Kidney epithelial cell (primary cell): ENCODE measurements at places on chromosomes 7 and 10. TPM values are rescaled to one million over a fixed set of nuclear protein-coding genes. Genes with fewer than 3 reads are reported as not detected.

The NKX1-2 gene
- not detected in 2 replicates for total RNA-seq

The EMX2 gene
- 4.1 and 6.1 TPM in 2 replicates for total RNA-seq

The SPDYE1 gene
- not detected in 2 replicates for total RNA-seq

The PNLIPRP2 gene
- total RNA-seq, result not detected in 2 replicates

The SLC26A3 gene
- total RNA-seq, result not detected in 2 replicates

The TSPAN33 gene
- 18.0 and 22.2 TPM in 2 replicates for total RNA-seq

The CYP26C1 gene
- 0.17 and 0.41 TPM in 2 replicates for total RNA-seq

The CTAGE4 gene
- 4.2 and 4.3 TPM in 2 replicates for total RNA-seq

The PPIF gene
- total RNA-seq, result 71.7 and 80.6 TPM in 2 replicates

The MUC3A gene
- total RNA-seq, result 0.17 and 0.34 TPM in 2 replicates

The VGF gene
- 17.5 and 17.8 TPM in 2 replicates for total RNA-seq

The SPDYE8 gene
- not detected in 2 replicates for total RNA-seq

The CRHR2 gene
- not detected in 2 replicates for total RNA-seq

DNA sequence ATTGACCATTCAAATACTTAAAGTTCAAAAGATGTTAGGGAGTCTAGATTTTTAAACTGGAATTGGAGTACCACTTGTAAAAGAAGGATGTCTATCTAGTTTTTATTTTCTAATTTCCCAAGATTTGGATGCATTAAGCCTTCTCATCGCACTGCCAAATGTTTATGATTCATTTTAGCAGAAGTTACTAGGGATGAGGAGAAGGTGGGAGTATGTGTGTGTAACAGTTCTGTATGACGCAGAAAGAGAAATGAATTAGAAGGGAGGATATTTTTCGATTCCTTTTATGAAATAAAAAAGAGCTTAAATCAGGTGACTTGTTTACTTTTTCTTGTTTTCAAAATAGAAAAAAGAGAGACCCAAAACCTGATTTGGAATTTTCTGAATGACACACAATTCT, 6.8 kb upstream of the SLK start:
- no peak for DNase-seq

- DNase-seq, result no peak
Observed at GRCh38 chr7:142372727-142373126, 114.9 kb upstream of the PRSS58 start.

DNA sequence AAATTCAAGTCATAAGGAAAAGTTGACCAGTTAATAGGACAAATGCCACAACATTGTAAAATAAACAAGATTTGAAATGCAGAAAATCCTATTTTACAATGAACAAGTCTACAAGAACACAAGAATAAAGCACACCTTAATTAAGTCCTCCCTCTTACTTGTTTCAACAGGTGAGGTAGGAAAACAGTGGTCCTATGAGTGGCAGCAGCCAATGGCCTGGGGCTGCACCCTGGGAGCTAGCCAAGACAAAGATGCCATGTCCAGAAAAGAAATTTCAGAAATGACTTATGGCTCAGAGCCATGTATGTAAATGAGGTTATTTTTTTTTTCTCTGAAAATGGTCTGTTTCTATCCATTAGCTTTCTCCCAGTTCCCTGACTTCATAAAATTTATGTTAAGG, 14.3 kb downstream of the KLLN start:
- no peak for DNase-seq

GRCh38 chr7:128115336-128115820, 84.1 kb upstream of the LRRC4 start:
- no peak for DNase-seq

DNA sequence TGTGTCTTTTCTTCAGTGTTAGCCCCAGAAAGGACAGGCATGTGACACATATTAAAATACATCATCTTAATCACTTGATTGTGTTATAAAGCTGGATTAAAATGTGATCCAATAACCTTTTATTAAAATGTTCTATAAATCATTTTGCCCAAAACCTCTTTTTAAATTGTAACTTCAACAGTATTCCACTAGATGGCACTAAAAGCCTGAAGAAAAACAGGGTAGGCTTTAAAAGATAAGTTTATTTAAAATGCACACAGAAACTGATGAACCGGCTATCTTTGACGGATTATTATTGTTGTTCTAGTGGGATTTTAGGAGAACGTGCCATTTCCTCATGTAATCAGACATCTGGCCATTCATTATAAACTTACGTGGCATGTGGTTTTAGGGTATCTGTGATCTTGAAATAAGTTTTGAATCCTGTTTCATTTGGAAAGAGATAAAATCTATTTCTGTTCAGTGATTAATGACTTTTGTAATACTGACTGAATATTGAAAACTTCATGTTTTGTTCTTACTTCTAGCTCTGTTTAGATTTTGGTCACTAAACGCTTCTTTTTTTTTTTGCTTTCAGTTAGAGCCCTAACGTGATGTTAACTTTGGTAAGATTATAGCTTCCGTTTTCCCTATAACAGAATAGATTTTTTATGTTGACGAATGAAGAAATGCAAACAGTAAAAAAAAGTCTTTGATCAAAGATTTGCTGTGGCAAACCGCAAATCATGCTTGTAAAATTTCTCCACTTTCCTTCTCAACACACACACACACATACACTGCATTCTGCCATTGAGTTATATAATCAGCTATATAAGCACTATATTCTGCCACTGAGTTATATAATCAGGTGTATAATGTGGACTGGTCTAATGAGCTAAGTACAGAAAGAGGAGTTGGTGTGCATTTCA, 13.6 kb downstream of the VPS50 start:
- no peak for DNase-seq

DNA sequence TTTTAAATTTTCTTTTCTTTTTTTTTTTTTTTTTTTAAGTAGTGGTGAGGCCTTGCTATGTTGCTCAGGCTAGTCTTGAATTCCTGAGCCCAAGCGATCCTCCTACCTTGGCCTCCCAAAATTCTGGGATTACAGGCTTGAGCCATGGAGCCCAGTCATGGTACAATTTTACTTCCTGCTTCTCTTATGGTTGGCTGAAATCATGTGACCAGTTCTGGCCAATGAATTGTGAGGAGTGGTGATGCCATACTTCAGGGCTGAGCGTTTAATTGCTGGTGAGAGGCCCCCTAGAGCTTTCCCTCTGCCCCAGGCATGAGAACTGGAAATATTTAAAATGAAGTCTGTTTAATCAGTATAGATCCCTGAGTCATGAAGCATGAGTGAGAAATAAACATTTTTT, 22.2 kb upstream of the BAIAP2L1 start:
- DNase-seq, result no peak

DNA sequence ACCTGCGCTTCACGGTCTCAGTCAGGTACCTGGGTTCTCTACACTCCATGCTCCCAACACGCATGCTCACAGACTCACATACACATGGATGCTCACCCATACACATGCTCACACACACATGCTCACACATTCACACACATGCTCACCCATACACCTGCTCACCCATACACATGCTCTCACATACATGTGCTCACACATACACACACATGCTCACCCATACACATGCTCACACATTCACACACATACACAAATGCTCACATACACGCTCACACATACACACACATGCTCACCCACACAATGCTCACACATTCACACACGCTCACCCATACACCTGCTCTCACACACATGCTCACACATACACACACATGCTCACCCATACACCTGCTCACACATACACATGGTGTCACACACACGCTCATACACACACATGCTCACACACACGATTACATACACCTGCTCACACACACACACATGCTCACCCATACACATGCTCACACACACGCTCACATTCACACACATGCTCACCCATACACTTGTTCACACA, 119.9 kb downstream of the PAXIP1 start:
- DNase-seq, result no peak

DNA sequence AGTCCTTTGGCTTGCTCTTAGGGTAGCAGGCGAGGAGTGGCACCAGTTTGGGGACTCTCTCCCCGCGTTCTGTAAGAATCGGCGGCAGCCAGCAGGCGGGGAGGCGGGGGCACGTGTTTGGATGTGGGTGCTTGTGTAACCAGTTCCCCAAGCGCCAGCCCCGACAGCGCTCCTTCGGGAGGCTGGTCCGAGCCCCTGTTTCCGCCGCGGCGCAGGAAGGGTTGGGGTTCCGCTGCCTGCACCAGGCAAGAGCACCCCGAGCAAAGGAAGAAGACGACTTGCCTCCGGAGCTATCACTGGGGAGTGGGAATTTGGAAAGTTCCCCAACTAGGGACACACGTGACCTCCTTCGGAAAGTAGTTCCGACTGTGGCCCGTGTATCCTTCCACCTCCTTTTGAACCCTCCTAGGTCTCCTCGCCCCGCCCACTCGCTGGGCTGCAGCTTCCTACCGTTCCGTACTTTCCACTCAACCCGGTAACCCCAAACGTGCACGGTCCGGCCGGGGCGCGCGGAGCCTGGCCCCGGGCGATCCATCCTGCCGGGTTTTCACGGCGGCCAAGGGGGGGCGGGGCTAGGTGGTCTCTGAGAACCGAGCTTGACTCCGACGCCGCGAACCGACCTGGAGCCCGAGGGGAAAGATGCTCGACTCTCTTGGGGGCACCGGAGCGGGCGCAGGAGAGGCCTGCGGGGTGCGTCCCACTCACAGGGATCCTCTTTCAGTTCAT, 1.2 kb downstream of the KLLN start:
- DNase-seq, result peak; percentile 72

- no peak for DNase-seq
Observed at GRCh38 chr10:121071901-121072300, 220.7 kb downstream of the WDR11 start.

- no peak for DNase-seq
Observed at GRCh38 chr7:31767686-31768358, 80.8 kb downstream of the PPP1R17 start.

- DNase-seq, result no peak
Observed at GRCh38 chr10:114723361-114723760, 65.3 kb upstream of the ABLIM1 start.

- DNase-seq, result no peak
Observed at GRCh38 chr10:106711313-106711906, 453.1 kb downstream of the SORCS1 start.

DNA sequence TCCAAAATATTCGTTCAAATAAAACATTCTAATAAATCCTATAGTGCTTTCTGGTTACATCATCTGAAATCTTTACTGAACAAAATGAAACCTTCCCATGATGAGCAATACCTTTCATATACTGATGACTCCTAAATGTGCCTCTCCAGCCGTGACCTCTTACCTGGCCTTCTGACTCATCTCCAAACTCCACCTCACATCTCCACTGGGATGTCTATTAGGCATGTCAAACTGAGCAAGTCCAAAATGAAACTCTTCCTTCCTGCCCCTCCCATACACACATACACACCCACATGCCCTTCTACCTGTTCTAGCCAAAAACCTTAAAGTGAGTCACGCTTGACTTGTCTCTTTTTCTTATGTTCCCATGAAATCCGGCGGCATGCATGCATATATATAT, 22.9 kb downstream of the GSAP start:
- no peak for DNase-seq

GRCh38 chr10:117537436-117537903, 5.1 kb upstream of the EMX2 start:
- no peak for DNase-seq

DNA sequence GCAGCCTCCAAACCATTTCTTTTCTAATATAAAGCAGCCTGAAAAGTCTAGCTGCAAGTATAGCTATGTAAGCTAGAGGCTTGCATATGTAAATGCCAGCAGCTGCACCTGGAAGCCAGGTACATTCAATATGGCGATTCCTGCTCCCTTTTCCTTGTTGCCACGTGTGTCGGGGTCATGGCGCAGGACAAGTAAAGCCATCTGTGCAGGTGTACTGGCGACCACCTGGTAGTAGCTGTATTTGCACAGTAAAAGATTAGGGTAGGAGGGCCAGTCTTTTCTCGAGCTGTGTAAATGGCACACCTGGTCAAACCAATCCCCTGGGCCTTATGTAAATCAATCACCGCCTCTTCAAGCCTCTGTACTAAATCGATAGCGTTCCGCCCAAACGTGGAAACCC, 484.5 kb downstream of the MAGI2 start:
- no peak for DNase-seq

DNA sequence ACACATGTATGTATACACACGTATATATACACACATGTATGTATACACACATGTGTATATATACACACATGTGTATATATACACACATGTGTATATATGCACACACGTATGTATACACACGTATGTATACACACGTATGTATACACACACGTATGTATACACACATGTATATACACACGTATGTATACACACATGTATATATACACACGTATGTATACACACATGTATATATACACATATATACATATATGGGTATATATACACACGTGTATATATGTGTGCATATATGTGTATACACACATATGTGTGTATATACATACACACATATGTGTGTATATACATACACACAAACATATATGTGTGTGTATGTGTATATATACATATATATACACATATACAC, 31.7 kb downstream of the ABCC2 start:
- no peak for DNase-seq

- no peak for DNase-seq
Observed at GRCh38 chr10:52635651-52636050, 136.9 kb downstream of the MBL2 start.

DNA sequence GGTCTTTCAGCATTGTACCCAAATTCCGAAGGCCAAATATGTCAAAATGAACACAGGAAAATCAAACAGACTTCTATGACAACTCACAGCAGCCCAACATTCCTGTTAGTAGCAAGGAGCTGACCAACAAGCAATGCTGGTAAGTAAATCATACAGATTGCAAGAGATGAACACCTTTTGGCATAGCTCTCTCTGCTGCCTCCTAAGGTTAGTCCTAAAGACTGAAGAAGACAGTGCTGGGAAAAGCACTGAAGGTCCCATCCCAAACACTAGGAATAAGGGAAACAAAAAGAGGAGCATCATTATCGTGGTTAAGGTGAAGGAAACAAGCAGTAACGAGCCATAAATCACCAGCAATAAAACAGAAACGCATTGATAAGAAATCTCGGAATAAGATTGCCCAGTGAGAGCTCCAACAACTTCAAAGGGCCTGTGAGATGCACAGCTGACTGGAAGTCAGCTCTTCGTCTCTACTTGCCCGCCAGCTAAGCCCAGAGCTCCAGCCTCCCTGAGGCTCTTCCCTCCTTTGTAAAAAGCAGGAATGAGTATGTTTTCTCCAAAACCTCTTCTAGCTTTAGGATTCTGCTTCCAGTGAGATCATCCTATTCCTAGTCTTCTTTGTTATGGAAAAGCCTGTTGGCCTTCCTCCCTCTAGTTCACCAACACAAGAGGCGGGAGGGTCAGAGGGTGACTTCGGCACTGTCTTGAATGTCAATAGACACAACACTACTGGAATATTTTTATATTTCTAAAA, 15.3 kb downstream of the NUDT5 start:
- no peak for DNase-seq

GRCh38 chr7:117993377-117994003, 120.2 kb upstream of the CTTNBP2 start:
- no peak for DNase-seq

DNA sequence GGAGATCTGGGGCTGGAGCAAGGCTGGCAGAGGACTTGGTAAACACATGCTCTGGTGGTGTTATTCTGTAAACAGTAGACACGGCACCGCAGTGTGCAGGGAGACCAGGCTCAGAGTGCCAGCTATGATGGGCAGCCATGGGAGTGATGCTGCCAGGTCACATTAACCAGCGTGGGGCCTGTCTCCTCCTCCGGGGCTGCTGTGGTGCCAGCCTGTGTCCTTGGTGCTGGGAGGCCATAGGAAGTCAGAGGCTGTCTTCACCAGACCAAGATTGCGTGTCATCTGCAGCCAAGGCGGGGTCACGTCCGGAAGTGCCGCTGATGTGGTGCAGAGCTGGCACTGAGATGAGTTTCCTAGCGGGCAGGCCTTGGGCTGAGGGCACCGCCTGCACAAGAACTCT, 236.0 kb downstream of the GLRX3 start:
- no peak for DNase-seq
